Psoas muscle (tissue), 8 donors: ENCODE measurements at places on chromosomes 3 and 15. TPM values are rescaled to one million over a fixed set of nuclear protein-coding genes. Genes with fewer than 3 reads are reported as not detected.

DNA sequence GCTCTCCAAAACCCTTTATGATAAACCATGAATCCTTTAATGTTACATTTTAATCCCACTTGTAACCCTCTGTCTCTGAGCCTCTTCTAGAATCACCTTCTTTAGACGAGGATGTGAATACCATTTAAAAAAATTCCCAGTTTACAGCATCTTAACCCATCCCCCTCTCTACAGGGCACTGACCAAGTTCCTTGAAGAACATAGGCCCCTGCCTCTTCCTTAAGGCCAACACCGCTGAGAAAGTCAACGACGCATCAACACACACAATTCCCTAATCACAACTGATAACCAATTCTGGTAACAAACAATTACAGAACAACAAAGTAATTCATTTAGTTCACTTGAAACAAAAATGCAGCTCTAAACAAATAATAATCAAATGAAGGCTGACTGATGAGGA, 130.3 kb downstream of the DLG1 start:
- no peak for DNase-seq

The ROPN1 gene
- not detected for polyA plus RNA-seq

The CYP8B1 gene
- polyA plus RNA-seq = not detected

The PGBD4 gene
- polyA plus RNA-seq = 5.0 TPM

The IL16 gene
- polyA plus RNA-seq = 1.2 TPM

- DNase-seq = no peak
Measured at GRCh38 chr15:99211926-99212325, 37.5 kb downstream of the TTC23 start.

DNA sequence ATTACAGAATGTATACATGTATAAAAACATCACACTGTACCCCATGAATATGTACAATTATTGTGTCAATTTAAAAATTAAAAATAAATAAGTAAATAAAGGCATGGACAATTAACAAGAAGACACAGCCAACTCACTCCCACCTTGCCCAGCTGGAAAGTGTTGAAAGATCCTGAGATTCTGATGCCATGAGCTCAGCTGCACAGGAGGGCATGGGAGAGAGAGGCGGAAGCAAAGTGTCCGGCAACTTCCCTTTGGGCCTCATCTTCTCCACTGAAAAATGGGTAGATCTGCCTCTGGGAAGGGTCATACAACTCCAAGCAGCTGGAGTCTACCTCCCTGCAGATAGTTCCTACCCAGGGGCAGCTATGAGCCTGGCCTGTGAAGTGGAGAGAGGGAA, 277.3 kb downstream of the UACA start:
- DNase-seq = no peak
